Cerebellum (tissue), 4 donors: ENCODE measurements at places on chromosomes 7 and 10. TPM values are rescaled to one million over a fixed set of nuclear protein-coding genes. Genes with fewer than 3 reads are reported as not detected.

- DNase-seq, result no peak
These were observed 4.8 kb downstream of the EPHB4 start for GRCh38 chr7:100822236-100823139.

DNA sequence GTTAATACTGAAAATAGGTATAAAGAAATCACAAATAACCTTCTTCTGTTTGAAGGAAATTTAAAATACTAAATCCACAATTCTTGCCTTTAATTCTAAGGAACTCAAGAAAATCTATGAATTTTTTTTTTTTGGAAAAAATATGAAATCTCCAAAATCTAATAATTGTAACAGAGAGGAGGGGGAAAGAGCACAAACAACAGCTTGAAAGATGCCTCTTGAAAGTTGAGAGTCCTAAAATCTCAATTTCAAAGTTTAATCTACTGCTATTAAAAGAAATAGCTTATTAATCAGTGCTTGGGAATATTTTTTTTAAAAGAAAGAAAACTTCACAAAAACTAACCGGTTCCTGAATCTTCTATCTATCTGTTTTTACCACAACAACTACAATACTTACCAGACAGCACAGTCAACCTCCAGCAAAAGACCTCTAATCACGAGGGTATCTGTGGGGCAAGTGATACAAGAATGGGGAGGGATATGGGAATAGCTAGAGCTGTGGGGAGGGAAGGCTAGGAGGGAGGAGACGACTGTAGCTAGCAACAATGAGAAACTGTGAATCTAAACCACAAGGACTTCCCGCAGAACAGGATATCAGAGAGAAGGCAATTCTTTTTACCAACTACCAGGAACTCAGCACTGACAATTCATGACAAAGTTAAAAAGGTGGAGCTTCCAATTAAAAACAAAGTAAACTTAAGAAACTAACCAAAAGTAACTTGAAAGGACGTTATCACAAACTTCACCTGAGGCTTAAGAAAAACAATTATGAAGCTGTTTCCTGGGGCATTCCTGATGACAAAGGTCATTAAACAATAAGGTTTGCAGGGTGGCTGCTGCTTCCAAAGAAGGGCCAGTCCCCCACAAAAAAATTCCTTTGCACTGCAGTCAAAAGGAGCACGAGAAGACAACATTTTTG is at the start of gene USP54:
Gene USP54 (minus strand): TSS at position 462 of the 919 bp plus-strand sequence. CDS start 15,684 bp downstream, outside the sequence.
- DNase-seq, result no peak

DNA sequence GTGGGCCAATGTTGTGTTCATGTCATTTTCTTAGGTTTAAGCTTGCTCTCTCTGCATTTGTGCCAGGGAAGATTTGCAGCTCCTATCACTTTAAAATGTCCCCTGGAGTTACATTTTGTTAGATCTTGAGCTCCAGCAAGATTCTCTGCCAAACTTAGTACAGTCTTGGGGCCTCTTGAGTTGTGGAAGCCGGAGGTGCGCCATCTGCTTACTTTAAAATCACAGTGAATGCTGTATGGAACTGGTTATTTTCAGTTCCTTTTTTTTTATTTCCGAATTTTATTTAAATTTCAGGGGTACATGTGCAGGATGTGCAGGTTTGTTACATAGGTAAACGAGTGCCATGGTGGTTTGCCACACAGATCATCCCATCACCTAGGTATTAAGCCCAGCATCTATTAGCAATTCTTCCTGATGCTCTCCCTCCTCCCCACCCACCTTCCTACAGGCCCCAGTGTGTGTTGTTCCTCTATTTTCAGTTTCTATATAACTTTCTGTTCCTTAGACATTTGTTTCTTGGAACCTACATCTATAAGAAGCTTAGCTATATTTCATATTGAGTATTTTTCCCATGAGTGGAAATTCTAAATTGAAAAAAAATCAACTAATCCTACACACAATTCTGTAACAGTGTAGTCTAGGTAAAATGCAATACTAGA is 114.4 kb upstream of the CREB5 start:
- DNase-seq, result no peak

DNA sequence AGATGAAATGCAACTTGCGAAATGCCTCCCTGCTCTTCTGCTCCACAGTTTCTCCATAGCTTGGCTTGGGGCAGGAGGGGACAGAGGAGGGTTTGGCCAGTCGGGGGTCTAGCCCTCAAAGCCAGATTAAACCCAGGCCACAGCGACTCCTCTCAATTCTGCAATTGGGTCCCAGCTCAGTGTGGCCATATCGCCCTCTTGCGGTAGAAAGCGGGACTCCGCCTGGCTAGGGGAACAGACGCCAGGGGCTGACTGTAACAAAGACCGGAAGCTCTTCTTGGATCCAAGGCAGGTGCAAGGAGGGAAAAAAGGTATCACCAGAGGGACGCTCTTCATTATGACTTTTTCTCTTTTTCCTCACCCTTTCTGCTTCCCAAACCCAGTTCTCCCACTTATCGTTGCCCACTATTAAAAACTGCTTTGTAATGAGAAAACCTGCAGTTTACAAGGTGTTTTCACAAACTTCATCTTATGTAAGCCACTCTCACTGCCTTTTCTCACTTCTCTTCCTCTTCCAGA is 36.6 kb upstream of the TNPO3 start:
- peak; percentile 62 for DNase-seq

PDZD7 gene
- 5.9 TPM for total RNA-seq

CRPPA gene
- total RNA-seq, result 7.5 TPM

DNA sequence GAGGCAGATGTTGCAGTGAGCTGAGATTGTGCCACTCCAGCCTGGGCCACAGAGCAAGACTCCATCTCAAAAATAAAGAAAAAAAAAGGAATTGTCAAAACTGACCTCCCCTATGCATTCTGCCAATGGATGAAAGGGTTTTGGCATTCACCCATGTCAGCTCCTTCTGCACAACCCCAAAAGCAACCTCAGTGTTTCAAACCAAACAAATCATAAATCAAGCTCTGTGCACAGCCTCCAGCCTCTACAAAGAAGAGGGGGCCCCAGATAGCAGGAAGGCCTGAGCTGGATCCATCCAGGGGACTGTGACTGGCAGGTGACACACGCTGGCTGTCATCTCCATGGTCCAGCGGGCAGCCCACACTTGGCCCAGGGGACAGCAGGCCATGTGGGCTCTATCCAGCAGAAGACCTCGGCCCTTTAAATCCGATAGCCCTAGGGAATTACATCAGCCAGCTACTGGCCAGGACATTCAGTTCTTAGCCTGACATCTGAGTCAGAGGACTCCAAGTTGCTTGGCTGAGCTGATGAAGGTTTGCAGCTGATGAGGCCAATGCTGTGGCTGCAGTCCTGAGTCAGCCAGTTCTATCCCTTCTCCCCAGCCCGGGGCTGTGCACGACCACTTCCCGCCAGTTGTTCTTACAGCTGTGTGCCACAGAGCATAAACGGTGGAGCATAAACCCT is 52.0 kb upstream of the FIGNL1 start:
- no peak for DNase-seq

GRCh38 chr7:90834771-90835170 is 238.7 kb downstream of the CDK14 start:
- peak; percentile 17 for DNase-seq

DNA sequence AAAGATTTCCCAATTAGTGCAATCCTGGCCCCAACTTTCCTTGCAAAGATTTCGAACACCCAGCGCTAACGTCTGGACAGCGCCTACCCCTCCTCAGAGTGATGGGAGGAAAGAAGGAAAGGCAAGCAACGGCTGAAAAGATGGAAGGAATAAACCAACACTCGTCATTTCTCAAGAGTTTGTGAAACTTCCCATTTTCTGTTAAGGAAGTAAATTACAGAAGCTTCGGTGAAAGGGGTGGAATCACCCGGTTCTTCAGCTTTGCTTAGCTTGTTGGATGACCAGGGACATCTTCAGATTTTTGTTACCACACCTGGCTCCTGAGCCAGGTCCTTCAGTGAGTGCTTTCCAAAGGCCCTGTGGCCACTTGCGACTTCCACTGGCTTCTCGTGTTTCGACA is 313.1 kb downstream of the SKIDA1 start:
- no peak for DNase-seq

- no peak for DNase-seq
These were observed 85.6 kb downstream of the RNF216 start for GRCh38 chr7:5695727-5696345.

DNA sequence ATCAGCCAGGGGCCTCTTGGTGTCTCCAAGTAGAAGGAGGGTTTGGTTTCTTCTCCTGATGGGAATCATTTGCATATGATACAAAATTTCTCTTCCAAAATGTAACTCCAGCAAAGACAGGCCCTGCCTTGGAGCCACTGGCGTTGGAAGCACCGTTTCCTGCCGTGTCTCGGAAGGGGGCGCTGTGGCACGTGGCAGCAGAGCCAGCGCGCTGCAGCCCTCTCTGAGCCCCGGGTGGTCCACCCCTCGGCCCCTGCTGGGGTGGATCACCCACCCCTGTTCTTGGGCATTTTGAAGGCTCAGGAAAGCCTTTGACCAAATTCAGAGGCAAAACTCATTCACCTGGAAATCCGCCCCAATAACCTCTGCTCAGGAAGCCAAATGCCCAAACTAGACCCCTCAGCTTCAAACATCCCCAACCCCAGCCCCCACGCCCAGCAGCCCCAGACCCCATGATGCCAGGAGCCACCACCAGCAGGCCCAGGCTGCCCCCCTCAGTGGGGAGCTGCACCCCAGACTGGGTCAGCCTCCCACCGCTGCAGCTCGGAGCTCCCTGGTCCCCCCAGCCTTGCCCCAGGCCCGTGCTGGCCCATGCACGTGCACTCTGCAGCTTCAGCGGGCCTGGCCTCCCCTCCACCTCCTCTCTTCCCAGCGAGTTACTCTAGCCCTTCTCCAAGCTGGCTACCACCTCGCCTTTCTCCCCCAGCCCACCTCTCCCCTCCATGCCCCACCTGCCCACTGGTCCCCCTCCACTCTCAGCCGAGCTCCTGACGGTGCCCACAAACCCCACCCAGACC is 29.5 kb upstream of the ELFN1 start:
- no peak for DNase-seq

TRIM74 gene
- not detected for total RNA-seq

DNA sequence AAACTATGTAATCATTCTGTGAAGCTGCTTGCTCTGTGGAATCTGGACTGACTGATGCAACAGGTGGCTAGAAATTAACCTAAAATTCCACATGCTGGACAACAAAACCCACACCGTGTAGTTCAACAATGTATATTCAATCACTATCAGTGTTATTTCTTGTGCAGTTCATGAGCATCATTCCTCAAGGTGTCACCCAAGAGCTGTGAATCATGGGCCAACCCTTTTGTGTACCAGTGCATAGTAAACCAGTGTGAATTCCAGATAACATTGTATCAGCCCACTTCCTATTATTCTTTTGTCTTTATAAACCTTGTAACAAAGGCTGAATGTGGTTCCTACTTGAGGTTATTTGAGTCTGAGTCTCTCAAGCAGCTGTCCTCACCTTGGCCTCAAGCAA is 905.2 kb upstream of the ZNF722 start:
- DNase-seq, result no peak

- no peak for DNase-seq
These were observed 171.7 kb downstream of the KIF20B start for GRCh38 chr10:89873055-89873454.

MORN4 gene
- total RNA-seq, result 19.6 TPM

AUTS2 gene
- 298 TPM for total RNA-seq

- DNase-seq, result no peak
These were observed 163.5 kb downstream of the GPR158 start for GRCh38 chr10:25338271-25338670.

A1CF gene
- total RNA-seq, result not detected

GRCh38 chr7:12291870-12292269 is 80.8 kb downstream of the TMEM106B start:
- DNase-seq, result no peak

MSMB gene
- not detected for total RNA-seq

DNA sequence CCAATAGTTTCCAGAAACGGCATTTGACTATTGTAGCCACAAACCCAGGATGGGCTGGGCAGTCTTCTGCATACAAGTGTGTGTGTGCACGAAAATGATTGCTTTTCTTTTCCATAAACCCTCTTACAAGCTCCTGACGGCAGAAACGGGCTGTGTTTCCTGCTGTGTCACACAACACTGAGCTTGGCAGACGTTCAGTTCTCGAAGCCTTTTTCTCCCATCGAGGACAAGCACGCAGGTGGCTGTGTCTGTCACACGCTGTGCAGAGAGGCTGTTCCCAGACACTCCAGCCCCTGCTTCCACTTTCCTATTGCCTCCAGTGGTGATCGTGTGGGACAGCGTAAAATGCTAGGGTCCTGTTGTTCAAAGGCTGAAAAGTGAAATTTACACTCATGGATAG is 32.1 kb downstream of the RBAK start:
- DNase-seq, result peak; percentile 28

- DNase-seq, result no peak
These were observed 8.9 kb downstream of the GLI3 start for GRCh38 chr7:42227936-42228591.

CD36 gene
- total RNA-seq, result 32.1 TPM

- no peak for DNase-seq
These were observed 23.7 kb downstream of the SLC29A3 start for GRCh38 chr10:71342573-71343391.

DNA sequence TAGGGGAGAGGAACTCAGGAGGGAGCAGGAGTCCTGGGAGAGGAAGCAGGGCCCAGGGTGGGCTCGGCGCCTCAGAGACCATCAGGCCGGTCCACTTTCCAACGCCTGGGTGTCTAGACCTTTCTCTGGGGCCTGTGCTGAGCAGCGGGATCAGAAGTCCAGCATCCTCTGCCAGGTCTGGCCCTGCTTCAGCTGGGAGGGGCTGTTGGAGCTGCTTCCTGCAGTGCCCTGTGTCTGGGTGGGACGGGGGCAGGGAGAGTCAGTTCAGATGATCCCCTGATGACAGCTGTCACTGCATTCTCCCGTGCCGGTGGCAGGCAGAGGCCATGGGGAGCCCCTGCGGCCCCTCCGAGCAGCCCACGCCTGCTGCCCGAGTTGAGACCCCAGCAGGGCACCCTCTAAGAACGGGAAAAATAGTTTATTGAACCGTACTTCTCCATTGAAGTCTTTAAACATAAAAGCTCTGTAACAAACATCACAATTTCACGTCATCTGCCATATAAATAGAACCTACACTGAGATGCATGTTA is 23.3 kb downstream of the AP5Z1 start:
- DNase-seq, result peak; percentile 50

DNA sequence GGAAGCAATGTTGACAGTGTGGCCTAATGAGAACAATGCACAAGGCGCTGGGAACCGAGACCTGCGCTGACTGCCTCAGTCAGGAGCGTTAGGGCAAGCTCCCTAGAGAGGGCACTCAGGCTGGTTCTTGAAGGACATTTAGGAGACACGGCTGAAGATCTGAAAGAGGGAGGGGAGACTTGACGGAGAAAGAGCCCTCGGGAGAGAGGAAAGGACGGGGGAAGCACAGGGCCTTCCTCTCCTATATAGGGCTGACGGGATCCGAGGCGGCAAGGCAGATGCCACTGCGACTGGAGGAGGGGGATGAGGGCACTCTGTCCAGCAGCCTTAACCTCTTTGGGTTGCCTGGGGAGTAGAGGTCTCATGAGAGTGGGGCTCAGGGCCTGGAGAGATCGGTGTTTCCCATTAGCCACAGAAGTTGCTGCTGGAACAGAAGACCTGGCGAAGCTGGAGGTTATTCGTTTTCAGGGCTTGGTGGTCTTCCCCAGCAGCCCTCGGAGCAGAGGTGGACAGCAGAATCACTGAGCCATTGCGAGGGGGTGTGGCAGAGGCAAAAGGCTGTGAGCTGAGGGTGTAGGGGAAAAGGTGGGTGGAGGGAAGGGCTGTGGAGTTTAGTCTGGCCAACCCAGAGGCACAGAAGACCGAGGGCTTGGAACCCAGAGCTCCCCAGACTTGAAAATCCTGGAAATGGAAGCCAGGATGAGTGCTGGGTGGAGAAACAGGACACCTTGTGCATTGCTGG is 36.0 kb downstream of the CLEC2L start:
- no peak for DNase-seq

GRCh38 chr10:59814878-59815277 is 61.6 kb upstream of the MRLN start:
- no peak for DNase-seq
